ENCODE measurements at places on chromosomes 11 and 22.

DNA sequence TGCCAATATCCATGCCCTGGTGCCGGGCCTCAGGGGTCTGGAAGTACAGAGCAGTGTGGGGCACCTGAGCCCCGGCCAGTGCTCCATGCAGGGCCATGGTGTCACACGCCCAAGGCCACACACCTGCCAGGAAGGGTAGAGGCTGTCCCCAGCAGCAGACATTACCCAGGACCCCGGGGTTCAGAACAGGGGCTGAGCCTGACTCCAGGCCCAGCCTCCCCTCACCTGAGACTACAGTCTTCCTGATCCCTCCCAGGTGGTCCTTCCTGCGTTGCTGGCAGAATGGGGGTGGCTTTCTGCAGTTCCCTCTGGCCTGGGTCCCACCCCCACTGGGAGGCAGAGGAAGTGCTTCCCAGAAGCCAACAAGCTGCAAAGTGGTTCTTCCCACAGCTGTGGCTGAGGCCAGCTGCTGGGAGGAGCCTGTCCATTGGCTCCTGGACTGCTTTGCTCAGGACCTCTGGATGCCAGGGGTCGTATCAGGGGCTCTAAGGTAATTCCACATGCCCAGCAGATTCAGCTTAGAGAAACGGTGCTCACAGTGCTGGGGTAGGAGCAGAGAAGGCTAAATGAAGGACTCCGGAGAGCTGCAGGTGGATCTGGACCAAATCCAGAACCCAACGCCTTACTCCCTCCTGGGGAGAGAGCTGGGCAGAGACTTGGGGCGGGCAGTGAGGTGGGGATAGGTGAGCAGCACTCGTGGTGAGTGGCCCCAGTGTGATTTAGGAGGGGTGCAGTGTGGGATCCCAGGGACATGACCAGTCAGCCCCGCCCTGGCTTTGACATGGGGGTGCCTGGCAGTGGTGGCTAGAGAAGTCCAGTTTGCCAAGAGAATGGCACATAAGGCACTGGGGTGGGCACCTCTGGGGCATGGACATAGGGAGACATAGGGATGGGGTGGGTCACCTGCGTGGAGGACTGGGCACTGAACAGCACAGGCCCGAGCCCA is 12.6 kb downstream of the TCIRG1 start:
- no peak for DNase-seq

- DNase-seq = no peak
Measured at GRCh38 chr22:23223569-23224317, 43.4 kb downstream of the BCR start.

DNA sequence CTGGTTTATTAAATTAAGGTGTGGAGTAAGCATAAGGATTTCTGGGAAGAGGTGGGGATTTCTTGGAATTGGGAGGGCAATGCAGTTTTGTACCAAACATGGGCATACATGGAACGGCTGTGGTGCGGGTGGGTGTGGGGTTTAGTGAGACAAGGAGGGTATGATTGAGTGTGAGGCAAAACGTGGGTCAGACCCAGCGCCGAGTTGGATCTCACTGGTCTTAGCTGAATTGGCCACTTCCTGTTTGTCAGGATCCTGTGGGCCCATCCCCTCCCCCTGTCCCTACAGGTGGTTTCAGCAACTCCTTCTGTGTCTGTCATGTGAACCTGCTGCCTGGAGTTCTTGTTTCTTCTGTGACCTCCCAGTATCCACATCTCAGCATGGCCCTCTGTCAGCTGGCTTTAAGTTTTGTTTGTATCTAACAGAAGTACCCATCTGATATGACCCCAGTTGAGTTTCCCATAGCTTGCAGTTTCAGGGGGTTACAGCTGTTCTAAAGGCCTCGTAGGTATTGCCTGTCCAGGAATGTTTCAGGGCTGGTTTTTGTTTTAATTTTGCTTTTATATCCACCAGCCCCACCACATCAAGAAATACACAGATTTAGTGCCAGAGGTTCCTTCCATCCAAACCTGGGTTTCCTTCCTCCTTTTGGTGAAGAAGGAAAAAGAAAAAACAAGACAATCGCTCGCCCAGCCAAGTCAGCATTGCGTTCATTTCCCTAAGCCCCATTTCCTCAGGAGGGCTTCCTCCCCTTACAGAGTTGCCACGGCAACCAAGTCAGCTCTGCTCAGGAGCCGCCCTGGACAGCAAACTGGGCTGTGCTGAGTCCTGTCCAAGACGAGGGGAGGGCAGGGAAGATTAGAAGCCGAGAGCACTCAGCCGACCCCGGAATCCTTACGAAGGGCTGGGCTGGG is 6.0 kb downstream of the APOL1 start:
- DNase-seq = no peak

- no peak for DNase-seq
Measured at GRCh38 chr11:61198948-61199523, 4.3 kb upstream of the PGA3 start.

GRCh38 chr11:119847853-119848252 is 118.9 kb upstream of the NECTIN1 start:
- no peak for DNase-seq

- DNase-seq = no peak
Measured at GRCh38 chr11:65290448-65291165, 24.1 kb upstream of the CDC42EP2 start.

DNA sequence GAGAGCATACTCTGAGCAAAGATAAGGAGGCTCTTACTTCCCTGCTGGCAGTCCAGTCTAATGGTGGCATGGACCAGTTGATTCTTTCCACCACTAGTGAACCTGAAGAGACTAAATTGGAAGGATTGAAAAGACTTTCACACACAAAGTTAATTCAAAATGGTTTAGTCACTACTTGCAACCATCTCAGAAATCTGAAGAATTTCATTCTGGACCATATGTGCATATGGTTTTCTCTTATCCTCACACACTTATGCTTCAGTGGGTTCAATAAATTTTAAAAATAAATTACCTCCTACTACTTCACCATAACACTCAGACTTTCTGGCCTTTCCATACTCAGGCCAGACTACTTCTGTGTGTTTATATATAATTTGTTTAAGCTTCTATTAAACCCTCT is 44.7 kb downstream of the CADM1 start:
- DNase-seq = no peak

GRCh38 chr11:61362542-61362875 is 335 bp downstream of the TMEM138 start:
- no peak for DNase-seq

DNA sequence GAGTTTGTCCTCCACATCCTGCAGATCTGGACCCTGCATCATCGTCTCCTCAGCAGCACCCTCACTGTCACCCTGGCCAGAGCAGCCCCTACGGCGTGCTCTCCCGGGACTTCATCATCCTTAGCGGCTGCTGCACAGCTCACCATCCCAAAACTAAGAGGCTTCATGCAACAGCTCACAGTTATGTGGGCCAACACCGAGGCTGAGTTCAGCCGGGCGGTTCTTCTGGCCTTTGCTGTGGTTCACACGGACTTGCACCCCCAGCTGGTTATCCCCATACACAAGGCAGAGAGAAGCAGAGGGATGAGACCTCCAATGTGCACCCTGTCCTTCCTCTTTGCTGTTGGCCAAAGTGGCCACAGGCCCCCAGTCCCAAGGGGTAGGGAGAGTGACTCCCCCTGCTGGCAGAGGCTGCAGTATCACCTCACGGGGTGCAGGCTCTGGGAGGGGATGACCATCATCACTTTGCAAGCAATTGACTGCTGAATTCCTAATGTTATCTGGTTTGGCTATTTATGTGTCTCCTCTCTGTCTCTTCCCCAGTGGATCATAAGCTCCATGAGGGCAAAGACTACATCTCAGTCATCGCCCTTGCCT is 276.8 kb downstream of the BRD1 start:
- no peak for DNase-seq

GRCh38 chr11:134157451-134157850 is 66.3 kb downstream of the NCAPD3 start:
- no peak for DNase-seq

GRCh38 chr11:121515335-121515671 is 62.5 kb upstream of the SORL1-AS1 start:
- no peak for DNase-seq

DNA sequence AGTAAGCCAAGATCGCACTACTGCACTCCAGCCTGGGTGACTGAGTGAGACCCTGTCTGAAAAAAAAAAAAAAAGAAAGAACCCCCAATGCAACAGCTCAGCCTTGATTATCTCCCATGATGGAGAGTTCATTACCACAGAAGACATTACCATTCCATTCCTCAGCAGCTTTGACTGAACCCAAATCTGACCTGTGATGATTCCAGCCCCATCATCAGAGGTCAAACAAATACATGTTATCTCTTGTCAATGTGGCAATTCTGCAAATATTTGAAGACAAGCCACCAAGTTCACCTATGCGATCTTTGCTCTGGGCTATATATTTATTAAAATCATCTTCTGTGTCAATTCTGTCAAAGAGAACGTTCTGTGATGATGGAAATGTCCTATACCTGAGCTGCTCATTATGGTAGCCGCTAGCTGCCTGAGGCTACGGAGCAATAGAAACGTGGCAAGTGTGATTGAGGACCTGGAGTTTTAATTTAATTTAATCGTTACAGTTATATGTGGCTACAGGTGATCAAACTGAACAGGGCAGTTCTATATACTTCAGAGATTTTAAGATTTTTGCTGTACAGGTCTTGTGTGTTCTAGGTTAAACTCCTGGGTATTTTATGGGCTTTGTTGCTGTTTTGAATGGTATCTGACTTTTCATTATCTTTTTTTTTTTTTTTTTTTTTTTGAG is 7.9 kb downstream of the SEC14L4 start:
- DNase-seq = no peak

- DNase-seq = no peak
Measured at GRCh38 chr22:26463101-26463661, 20.4 kb downstream of the HPS4 start.

DNA sequence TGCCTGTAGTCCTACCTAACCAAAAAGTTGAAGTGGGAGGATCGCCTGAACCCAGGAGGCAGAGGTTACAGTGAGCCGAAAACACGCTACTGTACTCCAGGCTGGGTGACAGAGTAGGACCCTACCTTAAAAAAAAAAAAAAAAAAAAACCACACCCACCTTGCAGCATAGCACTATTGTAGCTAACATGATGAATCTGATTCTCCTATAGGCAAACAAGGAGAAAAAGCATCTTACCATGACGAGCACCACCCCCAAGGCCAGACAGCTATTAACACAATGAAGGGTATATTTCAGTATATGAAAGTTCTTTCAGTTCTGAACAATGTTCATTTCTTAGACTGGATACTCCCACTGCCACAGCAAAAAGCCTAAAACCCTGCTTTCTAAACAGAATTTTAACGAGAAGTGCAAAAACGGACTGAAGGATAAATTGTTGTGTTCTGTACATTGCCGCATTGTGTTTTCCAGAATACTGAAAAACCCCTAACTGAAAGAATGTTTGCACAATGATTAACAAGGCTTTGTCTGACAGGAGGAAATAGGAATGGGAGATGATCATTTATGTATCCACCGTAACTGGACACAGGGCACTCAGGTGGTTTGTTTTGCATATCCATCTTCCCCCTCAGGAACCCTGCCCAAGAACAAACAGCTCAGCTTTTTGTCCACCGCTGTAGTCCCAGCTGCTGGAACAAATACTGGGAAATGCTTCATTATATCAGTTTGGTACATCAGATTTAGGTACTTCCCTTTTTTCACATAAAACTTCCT is 8.9 kb downstream of the PISD start:
- no peak for DNase-seq

Measured in stimulated activated CD8-positive, alpha-beta memory T cell treated with anti-CD3 and anti-CD28 coated beads, Interleukin-4, amount 100 ng/mL, for 1 hour (primary cell).